ENCODE measurements at places on chromosomes 12 and 14.
A peak's percentile ranks its signal among the peaks of the same experiment; 100 is the strongest.

- no peak for DNase-seq
Measured at GRCh38 chr12:46266382-46266791, 2.5 kb downstream of the SLC38A1 start.

DNA sequence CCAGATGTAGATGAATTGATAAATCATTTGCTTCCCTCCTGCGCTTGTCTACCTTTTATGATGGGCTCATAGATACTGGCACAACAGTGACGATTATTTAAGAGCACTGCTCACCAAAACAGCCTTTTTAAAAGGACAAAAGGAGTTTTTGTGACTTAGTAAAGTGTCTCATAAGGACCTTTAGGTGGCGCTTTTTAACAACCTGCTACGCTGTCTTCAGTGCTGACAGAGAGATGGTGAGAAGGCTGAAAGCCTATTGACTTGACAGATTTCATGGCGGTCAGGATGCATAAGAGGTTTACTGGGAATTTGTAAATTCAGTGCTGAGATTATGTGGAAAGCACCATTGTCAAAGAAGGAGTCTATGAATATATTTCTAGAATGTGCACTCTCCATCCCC lies 87.6 kb downstream of the SLC15A5 start:
- no peak for DNase-seq

- DNase-seq, result no peak
Measured at GRCh38 chr14:51597261-51598001, 54.3 kb upstream of the FRMD6 start.

DNA sequence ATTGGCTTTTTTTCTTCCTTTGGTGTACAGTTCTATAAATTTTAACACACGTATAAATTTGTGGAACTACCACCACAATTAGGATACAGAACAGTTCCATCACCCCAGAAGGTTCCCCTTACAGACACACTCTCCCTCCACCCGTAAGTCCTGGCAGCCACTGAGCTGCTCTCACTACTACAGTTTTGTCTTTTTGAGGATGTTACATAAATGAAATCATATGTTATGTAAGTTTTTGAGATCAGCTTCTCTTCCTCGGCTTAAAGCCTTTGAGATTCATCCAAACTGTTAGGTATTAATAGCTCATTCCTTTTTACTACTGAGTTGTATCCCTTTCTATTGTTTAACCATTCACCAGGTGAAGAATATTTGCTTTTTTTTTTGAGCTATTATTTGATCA lies 74.3 kb upstream of the SLC24A4 start:
- no peak for DNase-seq

DNA sequence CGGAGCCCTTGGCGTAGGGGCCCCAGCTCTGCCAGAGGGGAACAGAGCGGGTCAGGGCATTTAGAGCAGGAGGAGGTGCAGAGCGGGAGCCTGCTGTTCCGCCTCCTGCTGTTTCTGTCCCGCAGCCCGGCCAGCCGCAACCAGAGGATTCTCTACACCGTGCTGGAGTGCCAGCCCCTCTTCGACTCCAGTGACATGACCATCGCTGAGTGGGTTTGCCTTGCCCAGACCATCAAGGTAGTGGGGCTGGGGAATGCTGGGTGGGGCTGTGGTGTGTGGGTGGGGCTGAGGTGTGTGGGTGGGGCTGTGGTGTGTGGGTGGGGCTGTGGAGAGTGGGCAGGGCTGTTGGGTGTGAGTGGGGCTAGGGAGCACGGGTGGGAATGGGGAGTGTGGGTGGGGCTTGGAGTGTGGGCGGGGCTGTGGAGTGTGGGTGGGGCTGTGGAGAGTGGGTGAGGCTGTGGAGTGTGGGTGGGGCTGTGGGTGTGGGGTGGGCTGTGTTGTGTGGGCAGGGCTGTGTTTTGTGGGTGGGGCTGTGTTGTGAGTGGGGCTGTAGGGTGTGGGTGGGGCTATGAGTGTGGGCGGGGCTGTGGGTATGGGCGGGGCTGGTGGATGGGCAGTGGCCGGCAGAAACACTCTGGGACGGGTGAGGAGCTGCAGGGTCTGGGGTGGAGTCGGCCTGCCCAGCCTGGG lies 8.0 kb downstream of the ASPG start:
- no peak for DNase-seq

GRCh38 chr12:20197411-20197810 lies 170.9 kb upstream of the PDE3A start:
- no peak for DNase-seq

DNA sequence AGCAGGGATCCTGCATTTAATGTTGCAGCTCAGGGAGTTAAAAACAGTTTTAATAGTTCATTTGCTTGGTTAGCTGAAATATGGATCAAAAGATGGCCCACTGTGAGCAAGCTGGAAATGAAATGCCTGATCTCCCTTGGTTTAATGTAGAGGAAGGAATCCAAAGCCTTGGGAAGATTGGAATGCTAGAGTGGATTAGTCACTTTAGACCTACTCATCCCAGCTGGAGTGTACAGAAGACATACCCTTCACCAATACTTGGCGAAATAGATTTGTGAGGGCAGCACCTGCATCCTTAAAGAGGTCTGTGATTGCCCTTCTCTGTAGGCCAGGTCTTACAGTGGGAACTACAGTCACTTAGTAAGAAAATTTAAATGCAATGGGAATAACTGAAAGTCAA lies 58.0 kb upstream of the KRAS start:
- DNase-seq, result no peak

DNA sequence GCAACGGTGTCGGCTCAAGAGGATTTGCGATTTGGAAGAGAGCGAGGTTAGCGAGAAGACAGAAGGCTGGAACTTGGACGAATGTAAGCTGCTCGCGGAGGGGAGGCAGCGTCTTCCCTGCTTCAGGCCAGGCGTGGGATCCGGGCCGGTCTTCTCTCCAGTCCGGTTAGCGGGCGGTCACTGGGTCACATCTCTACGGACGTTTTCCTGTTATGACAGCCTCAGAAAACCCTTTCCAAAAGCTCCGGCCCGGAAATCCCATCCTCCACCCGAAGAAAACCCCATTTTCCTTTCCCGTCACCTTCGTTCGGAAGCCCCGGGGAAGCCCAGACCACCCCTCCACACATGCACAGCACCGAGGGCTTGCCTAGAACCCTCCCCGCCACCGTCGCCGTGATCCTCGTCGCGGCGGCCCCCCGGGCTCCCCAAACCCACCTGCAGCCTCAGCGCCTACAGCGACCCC lies 268 bp downstream of the NDUFB1 start:
- DNase-seq, result no peak

DNA sequence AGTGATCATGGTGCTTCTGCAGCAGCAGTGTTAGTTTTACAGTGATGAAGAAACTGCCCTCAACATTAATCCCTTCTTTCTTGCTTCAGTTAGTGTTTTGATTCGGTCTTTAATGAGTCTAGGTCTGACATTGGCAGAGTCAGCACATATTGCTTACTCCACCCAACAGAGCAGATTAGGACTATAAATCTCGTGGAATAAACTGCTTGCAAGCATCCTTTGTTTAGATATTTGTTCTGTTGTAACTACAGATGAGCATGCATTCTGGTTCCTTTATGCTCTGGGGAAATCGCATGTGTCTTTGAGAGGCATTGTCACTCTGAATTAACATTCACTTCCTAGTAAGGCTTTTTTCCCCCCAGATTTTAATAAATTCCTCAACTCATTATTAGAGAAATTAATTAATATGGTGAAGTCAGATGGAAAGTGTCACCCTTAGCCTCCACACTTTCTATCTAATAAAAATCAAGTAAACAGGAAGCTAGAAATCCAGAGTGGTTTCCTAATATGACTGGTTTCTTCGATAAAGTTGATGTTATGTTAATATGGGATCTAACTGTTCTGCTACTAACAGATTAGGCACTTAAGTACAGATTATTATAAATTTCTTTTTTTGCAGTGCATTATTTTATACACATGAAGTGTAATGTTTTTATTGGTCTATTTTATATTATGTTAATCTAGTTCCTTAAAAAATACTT lies 86.2 kb upstream of the SSTR1 start:
- DNase-seq, result no peak

GRCh38 chr14:76104802-76105355 lies 46.8 kb upstream of the GPATCH2L start:
- DNase-seq, result no peak

DNA sequence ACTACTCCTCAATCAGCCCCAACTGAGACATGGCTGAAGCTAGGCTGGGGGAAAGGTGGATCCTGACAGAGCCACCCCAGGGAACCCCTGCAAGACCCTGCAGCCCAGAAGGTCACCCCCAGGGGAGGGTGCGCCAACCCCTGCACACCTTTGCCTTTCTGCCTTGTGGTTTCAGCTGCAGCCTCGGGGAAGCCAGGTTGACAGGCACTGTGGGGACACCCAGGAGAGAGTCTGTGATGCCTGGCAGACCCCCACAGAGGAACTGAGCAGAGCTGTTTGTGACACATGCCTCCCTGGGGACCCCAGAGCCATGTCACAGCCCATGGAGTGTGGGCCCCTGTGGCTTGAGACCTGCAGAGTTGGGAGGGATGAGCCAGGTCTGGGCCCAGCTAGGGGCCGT lies 11.8 kb upstream of the HHIPL1 start:
- DNase-seq, result no peak

DNA sequence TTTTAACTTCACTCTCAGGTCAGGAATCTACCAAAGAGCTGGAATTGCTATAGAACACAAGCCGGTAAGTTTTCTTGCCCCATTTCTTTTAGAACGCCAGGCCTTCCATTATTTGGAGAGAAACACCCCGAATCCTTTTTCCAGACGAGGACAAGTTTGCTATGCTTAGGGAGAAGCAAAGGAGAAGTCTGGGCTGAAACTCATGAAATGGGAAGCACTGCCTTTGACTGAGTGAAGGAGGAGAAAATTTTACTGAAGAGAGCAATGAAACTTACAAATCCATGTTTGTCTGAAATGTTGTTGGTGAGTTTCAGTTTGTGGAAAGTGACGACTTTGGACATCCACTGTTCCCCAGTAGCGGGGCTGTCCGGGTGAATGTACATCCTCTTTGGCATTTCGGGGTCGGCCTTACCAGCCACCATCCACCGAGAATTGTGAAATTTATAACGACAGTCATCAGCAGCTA lies 3.3 kb downstream of the TBX3 start:
- DNase-seq, result no peak

GRCh38 chr14:97976861-97977260 lies 1179.7 kb downstream of the VRK1 start:
- DNase-seq, result no peak

DNA sequence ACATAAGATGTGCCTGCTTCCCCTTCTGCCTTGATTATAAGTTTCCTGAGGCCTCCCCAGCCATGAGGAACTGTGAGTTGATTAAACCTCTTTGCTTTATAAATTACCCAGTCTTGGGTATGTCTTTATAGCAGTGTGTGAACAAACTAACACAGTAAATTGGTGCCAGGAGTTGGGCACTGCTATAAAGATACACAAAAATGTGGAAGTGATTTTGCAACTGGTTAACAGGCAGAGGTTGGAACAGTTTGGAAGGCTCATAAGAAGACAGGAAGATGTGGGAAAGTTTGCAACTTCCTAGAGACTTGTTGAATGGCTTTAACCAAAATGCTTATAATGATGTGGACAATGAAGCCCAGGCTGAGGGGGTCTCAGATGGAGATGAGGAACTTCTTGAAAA lies 264.1 kb downstream of the DACT1 start:
- DNase-seq, result no peak

- DNase-seq, result no peak
Measured at GRCh38 chr14:30608533-30609006, 13.5 kb upstream of the SCFD1 start.

- no peak for DNase-seq
Measured at GRCh38 chr12:67827820-67828383, 161.3 kb upstream of the IFNG-AS1 start.

GRCh38 chr12:47346251-47347019 lies 266.7 kb upstream of the AMIGO2 start:
- no peak for DNase-seq

DNA sequence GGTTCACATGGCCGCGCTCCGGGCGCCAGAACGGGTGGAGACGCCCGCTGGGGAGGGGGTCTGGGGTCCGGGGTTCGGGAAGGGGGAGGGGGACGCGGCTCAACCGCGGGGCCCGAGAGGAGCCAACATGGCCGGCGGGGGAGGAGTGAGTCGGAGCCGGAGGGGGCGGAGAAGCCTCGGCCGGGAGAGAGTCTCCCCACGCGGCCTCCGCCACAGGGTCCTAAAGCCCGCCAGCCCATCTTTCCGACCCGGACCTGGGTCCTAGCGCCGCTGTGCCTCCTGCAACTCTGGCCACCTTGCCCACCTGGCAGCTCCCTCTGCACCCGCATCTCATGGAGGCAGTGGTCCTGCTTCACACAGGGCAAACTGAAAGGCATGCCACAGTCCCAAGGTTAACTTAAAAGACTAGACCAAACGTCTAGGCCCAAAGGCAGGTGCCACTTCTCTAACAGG lies at the start of gene BAZ2A:
Gene BAZ2A, minus strand, starts transcription at position 147 of the 453 bp plus-strand sequence. CDS start 12,796 bp downstream, outside the sequence.
- DNase-seq, result peak; percentile 60

GRCh38 chr12:32477714-32478113 lies 78.4 kb downstream of the FGD4 start:
- DNase-seq, result no peak

GRCh38 chr12:49892084-49892731 lies 11.5 kb downstream of the FAIM2 start:
- DNase-seq, result no peak

- DNase-seq, result no peak
Measured at GRCh38 chr12:67517181-67517887, 131.2 kb upstream of the DYRK2 start.

DNA sequence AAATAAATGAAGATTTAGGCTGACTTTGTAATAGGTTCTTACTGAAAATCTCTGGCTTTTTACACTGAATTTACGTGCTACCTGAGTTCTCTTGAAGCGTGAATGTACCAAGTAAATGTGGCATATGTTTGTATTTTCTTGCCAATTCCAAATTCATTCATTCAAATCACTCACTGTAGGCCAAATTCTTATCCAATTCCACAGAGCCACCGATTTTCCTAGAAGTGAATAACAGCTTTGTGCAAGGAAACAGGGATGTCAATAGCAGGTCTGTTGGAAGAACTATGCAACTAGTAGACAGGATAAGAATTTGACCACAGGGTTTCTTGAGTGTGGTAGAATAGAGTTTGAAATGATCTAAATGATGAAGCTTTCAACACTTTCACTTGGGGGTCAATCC lies 86.8 kb downstream of the SOX5 start:
- no peak for DNase-seq

GRCh38 chr12:65640489-65640901 lies 183.8 kb upstream of the HMGA2 start:
- DNase-seq, result no peak

DNA sequence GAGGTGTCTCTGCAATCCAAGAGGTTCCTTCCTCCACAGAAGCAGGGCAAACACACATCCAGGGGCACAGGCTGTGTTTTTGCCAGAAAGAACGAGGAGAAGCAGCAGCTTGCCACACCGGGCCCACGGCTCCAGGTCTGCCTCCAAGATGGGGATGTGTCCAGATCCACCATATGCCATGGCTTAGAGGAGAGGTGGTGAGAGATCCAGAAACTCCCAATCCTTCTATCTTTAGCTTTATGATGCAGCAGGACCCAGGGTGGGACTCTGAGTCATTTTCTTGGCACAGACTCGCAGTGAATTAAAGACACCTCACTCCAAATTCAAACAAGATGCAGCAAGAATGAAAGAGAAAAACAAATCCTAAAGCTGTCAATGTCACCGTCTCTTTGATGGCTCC lies 481.4 kb upstream of the TMEM132C start:
- DNase-seq, result no peak
